ENCODE measurements at places on chromosomes 5 and 9.

GRCh38 chr5:179228341-179229121, 116.7 kb downstream of the ADAMTS2 start:
- DNase-seq: no peak

GRCh38 chr5:106307265-106307664, 1363.5 kb downstream of the EFNA5 start:
- DNase-seq: no peak

- DNase-seq: no peak
These were observed 56.0 kb downstream of the PAPPA start for GRCh38 chr9:116209414-116210116.

DNA sequence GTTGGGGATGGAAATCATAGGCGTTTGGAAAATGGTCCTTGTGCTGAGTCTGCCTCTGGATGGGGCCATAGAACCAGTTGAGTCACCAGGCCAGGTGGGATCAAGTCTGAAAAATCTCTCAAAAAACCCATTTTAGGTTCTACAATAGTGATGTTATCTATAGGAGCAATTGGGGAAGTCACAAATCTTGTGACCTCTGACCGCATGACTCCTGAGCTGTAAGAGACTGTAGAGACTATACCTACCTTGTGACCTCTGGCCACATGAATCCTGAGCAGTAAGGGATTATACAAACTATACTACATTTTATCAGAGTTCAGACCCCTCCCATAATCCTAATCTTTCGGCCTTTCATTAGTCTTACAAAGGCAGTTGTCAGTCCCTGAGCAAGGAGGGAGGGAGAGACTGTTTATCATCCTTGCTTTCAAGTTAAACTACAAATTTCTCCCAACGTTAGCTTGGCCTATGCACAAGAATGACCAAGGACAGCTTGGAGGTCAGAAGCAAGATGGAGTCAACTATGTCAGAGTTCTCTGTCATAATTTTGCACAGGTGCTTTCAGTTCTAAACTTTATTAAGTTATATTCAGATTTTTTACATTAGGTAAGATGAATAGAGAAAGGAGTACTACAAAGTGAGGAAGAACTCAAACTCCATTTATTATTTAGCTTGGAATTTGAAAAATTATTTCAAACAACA, 11.5 kb upstream of the JMY start:
- no peak for DNase-seq

- no peak for DNase-seq
These were observed 77.8 kb upstream of the CCDC112 start for GRCh38 chr5:115374057-115374775.

GRCh38 chr5:147417135-147417813, 92.6 kb downstream of the DPYSL3 start:
- DNase-seq: no peak

DNA sequence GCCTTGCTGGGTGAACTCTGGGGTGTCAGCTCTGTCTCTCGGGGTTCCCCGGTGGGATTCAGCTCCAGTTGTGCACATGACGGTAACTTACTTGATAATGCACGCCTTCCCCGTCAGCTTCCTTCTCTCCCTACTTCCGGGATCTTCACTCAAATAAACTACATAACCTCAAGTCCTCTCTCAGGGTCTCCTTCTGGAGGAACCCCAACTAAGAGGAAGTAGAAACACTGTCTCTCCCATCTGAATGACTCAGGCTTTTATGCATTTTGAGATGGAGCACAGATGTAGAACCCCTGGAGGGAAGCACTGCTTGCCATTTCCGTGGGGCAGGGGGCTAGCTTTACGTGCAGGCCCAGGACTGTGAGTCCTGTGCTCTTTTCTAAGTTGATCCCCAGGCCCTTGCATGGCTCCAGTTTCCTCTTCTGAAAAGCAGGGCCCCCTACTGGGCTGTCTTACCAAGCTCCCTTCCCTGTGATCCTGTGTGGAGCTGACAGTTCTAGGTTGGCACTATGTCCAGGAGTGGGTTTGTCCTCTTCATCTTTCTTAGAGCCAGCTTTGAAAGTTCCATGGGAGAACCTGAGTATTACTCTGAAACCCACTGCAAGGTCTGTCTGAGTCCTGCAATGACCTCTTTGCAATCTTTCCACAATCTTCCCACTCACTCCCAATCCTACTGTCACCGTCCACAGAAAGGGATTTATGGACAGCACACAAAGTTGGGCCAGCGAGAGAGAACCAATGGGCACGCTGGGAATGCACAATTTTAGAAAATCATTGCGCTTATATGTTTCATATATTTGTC, 17.7 kb downstream of the S1PR3 start:
- no peak for DNase-seq

- DNase-seq: peak; percentile 32
These were observed 13.1 kb upstream of the IFNA14 start for GRCh38 chr9:21252721-21253547.

- DNase-seq: no peak
These were observed 46.6 kb downstream of the ATG10 start for GRCh38 chr5:82018462-82018861.

- DNase-seq: no peak
These were observed 277.8 kb downstream of the PRELID2 start for GRCh38 chr5:145557345-145557744.

- DNase-seq: no peak
These were observed 295.9 kb upstream of the ZNF608 start for GRCh38 chr5:125042261-125042890.

- no peak for DNase-seq
These were observed 549.9 kb downstream of the ANXA1 start for GRCh38 chr9:73701415-73702057.

GRCh38 chr5:96051401-96051830, 89.8 kb upstream of the ELL2 start:
- DNase-seq: no peak

DNA sequence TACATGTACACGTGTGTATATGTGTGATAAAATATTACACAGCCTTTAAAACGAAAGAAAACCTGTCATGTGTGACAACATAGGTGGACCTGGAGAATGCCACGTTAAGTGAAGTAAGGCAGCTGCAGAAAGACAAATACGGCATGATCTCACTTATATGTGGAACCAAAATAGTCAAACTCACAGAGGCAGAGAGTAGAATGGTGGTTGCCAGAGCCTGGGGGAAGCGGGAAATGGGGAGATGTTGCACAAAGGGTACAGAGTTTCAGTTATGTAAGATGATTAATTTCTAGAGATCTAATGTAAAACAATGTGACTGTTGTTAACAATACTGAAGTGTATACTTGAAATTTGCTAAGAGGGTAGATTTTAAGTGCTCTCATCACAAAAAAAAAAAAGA, 34.8 kb downstream of the ADAMTS12 start:
- DNase-seq: no peak

DNA sequence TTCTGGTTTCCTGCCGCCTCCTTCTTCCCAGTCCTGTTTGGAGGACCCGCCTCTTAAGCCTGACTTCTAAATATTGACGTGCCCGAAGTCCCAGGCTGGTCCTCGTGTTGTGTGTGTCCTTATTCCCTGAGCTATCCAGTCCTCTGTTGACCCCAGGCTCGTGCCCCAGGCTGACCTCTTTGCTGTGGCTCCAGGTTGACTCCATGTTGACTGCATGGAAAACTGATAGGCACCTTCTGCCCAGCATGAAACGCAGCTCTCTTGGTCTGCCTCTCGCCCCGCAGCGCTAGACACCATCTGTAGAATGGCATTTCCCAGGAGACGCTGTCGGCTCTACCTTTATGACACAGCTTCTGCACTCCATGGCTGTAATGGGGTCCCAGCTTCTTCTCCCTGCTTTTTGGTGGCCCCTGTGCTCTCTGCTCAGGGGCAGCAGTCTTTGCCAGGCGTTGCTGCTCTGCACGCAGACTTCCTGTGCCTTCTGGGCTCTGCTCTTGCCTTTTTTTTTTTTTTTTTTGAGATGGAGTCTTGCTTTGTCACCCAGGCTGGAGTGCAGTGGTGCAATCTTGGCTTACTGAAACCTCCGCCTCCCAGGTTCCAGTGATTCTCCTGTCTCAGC, 28.4 kb downstream of the EHMT1 start:
- no peak for DNase-seq

Measured in GM13977 (cell line).